Cerebellum (tissue), 4 donors: ENCODE measurements at places on chromosomes 16 and 17. TPM values are rescaled to one million over a fixed set of nuclear protein-coding genes. Genes with fewer than 3 reads are reported as not detected.

CACNG4 gene
- 34.8 TPM for total RNA-seq

TNFSF13 gene
- total RNA-seq: 1.1 TPM

SLC5A10 gene
- total RNA-seq: 0.09 TPM

CLEC19A gene
- 0.27 TPM for total RNA-seq

ELMO3 gene
- total RNA-seq: 0.54 TPM

TLCD2 gene
- 0.73 TPM for total RNA-seq

PPP1R27 gene
- total RNA-seq: not detected

NKIRAS2 gene
- total RNA-seq: 30.5 TPM

NDRG4 gene
- 280 TPM for total RNA-seq

VAT1L gene
- total RNA-seq: 19.3 TPM
